D721Med (cell line): ENCODE measurements at places on chromosomes 6 and 20.

DNA sequence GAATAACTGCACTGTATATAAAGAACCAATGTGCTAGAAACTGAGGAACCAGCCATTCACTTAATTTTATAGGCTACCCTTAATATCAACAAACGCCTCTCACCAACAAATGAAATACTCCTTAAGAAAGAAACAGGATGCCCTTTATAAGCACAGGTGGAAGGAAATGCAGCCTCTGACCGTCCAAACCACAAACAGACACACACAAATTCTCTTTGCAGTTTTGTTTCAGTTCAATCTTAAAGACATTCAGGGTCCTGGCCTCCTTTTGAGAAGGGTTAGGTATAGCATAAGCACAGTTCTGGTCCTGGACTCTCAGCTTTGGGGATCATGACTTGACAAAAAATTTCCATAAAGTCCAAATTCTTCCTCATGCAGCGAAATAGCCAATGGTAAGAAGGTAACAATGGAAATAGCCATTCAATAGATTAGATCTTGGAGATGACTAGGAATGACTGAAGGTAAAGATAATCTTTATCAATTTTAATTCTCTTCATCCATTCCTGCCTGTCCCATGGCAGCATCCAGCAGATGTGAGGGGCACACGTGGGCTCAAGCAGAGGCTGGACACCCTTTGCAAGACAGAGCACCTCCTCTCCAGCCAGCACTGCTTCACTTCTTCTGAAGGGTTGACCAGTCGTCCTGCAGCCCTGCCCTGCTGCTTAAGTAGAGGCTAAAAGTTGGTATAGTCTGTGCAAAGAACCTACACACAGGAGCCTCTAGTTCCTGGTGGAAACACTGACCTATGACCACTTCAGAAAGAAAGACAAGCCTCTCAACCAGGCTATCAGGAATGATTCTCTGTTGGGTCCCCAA is 123.9 kb downstream of the CD83 start:
- no peak for DNase-seq

GRCh38 chr6:143007646-143008045 is 53.0 kb upstream of the AIG1 start:
- DNase-seq: no peak

GRCh38 chr6:158795516-158795915 is 23.7 kb downstream of the EZR start:
- no peak for DNase-seq

- no peak for DNase-seq
Observed at GRCh38 chr20:49597825-49598395, 30.0 kb upstream of the PTGIS start.

- no peak for DNase-seq
Observed at GRCh38 chr6:5085648-5086293, 630 bp downstream of the PPP1R3G start.

DNA sequence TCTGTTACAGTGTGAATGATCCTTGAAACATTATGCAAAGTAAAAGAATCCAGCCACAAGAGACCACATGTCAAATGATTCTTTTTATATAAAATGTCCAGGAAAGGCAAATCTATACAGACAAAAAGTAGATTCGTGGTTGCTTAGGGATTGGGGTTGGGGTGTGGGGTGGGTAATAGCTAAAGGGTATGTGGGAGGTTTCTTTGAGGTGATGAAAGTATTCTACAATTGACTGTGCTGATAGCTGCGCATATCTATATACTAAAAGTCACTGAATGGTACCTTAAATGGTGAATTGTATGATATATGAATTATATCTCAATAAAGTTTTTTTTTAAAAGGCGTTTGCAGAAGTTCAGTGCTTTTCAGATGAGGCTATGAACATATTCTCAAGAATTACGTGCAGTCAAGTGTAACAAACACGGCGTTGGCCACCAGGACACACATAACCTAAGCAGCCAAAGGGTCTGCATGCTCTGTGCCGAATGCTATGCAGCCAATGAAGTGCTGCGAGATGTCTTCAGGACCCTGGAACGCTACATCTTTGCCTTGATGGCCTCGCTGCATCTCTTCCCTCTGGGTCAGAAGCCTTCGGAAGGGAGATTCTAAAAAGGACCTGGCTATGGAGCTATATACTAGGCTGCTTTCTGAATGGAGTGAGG is 96.9 kb downstream of the SCML4 start:
- DNase-seq: no peak

DNA sequence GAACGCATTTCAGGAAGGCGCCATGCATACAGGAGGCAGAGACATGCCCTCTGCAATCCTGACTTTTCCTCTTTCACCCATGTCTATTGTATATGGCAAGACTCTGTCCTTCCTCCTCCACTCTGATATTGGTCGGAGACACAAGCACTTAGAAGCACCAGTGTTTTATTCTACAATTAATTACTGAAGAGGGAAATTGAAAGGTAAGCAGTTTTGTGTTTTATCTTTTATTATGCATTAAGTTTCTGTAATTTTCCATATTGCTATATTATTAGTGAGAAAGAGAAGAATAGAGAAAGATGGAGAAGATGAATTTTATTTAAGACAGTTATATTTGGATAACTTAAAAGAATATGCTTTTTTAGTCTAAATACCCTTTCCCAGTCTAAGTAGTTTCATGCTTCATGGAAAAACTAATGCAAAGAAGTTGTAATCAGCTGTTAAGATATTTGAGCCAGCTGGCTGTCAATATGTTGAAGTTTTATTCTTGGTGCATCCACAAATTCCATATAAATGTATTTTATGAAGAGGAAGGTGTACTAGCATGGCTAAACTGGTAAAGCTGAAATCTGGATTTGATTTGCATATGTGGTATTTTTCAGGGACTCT is 13.6 kb downstream of the ARID1B start:
- DNase-seq: no peak

- DNase-seq: no peak
Observed at GRCh38 chr6:159727717-159728445, 575 bp downstream of the WTAP start.

DNA sequence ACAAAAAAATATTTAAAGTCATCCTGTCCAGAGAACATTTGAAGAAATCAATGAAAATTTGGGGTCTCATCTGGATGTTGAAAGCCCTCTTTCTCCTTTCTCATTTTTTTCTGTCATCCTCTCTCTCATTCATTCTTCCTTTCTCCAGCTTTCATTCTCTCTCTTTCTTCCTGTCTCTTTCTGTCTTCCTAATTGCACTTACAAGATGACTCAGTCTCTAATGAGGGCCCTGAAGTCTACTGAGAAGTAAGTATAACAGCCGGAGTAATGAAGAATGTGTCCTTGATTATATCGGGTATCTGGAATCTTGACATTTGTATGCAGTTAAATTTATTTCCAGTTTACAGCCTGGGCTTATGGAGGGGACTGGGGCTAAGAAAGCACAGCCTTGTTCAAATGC is 232.2 kb upstream of the SULF2 start:
- DNase-seq: no peak

DNA sequence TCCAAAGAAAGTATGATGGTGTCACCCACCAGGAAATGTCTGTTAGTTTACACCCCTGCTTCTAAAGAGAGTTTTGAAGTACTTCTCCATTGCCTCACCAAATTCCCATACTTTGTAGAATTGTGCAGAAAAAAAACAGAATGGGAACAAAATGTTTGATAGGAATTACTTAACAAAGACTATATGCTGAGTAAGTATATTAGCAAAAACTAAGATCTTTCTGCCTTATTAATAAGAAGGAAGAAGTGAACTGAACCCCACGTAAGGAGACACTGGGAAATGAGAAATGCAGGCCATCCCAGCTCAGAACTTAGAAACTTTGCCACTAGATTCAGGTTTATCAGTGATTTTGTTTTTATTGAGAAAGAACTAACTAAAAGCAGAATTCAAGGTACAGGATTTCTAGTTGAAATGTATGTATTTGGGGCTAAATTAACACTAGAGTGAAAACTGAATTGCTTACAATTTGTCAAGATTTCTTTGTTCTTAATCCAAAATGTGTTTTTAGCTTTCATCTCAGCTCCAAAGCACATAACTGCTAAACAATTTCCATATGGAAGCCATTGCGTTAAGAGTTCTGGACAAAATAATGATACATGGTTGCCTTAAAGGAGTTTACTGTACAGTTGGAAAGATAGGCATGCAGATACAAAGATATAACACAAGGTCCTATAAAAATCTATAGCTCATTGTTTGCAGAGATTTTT is 102.7 kb upstream of the BMP5 start:
- DNase-seq: no peak

- DNase-seq: no peak
Observed at GRCh38 chr6:15993716-15994228, 135.1 kb upstream of the MYLIP start.

DNA sequence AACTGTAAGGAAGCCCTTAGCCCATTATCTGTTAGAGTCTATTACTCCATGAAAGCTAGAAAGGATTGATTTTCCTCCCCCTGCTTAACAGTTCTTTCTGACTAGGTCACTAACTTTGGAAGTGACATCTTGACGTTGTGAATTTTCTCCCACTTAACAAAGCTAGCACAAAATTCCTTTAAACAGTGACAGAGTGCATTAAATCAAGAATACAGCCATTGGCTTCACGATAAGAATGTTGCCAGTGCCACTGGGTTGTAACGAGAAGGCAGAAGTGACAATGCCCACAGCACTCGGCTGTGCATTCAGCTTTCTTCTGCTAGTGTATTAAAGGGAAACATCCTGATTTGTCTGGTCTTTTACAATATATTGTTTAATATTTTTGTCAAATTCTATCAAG is 182.7 kb upstream of the DTNBP1 start:
- DNase-seq: no peak

DNA sequence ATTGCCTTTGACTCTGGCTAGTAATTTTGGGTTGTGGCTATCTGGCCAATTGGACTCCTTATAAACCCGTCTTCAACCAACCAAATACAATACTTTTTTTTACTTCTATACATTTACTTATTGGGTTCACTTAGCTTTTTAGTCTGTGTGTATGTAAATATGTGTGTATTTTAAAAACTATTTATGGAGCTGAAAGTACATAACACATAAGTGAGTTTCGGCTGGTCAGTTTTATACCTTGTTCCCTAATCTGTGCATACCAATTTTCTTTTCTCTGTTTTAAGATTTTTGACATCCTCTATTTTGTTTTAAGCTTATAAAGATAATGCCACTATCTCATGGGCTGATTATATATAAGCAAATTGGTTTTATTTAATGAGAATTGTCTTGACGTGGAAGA is 129.5 kb downstream of the LRRC1 start:
- no peak for DNase-seq

- no peak for DNase-seq
Observed at GRCh38 chr6:15386110-15386755, 140.4 kb downstream of the JARID2 start.

GRCh38 chr6:7189101-7189758 is 81.5 kb downstream of the RREB1 start:
- no peak for DNase-seq

GRCh38 chr20:42150230-42150629 is 532.1 kb upstream of the CHD6 start:
- no peak for DNase-seq

DNA sequence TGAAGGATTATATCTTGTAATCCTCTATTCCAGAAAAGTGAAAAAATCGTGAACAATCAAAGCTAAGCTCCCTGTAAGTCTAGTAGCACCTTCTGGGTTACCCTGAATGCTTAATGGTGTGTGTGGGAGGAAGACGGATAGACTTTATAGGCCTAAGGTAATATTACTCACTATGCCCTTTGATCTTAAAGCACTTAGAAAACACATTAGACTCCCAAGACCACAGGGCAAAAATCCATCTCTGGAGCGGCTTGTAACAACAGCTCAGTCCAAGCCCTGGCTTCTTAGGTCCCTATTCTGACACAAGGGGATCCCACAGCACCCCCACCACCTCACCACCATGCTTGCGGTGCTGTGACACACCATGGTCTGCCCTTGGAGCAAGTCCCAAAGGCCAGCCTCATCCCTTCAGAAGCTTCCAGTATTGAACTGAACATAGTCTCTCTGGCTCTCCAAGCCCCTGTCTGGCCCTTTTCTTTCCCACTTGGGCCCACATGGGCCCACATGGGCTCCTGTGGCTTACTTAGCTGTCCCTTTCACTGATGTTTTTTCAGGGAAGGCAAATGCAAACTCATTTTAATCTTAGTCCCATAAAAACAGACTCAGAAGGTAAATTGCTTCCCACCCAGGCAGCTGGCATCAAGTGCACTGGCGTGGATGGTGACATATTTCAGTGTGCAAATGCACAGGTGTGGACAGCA is 28.3 kb downstream of the C6orf132 start:
- DNase-seq: no peak

GRCh38 chr6:102662851-102663250 is 1269.3 kb downstream of the GRIK2 start:
- no peak for DNase-seq

DNA sequence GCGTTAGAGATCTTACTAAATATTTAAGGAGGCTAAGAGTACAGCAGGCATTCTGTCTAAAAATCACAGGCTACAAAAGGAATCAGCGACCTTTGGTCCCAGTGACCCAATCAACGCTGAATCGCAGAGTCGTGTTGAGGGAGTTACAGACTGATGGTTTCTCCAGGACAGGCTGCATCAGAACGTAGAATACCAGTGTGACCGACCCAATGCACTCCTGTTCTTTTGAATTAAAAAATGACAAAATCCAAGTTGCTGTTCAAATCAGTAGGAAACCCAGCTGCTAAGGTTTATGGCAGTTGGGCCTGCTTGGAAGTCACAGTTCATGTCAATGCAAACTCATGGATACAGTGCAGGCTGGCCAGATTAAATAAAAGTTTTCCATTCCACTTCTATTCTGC is 155.8 kb upstream of the AFDN start:
- no peak for DNase-seq

- DNase-seq: no peak
Observed at GRCh38 chr6:139939189-139939979, 564.9 kb upstream of the CITED2 start.

DNA sequence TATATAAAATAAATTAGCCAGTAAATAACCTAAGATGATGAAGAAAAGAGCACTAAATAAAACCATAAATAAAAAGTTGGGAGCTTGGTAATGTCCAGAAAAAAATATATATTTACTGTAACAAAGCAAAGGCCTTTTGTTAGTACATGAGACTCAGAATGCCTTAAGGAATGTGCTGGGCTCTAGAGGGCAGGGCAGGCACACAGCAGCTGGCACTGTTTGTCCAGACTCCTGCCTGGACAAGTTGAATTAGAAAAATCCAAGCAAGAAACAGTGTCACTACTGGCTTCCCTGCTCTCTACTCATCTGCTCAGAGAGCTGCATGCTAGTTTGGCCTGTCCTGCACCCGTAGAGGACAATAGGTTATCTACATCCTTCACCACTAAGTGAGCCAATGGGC is 8.8 kb downstream of the DEFB129 start:
- no peak for DNase-seq

GRCh38 chr20:38167851-38168760 is 3.0 kb upstream of the TGM2 start:
- DNase-seq: no peak
